Lung (tissue), 17 donors: ENCODE measurements at places on chromosomes 3 and 15. TPM values are rescaled to one million over a fixed set of nuclear protein-coding genes. Genes with fewer than 3 reads are reported as not detected.

SLC6A6 gene
- polyA plus RNA-seq: 51.8 TPM

RTP3 gene
- not detected for polyA plus RNA-seq

DNAH12 gene
- polyA plus RNA-seq: 3.3 TPM

DNA sequence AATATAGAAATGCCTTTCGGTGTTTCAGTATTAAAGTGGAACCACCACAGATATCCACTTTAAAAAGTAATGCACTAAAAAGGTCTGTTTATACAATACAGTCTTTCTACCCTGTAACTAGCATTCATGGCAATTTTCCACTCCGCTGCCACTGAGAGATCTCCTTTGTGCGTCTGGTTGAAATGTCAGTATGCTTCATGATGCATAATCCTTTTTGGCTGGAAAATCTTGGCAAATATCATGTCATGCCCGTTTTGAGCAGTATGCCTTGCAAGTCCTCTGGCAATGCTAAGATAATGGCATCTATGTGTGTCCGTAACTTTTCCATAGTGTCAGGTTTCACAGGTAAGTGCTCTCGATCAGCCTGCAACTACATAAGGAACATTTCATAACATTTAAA is 30.8 kb upstream of the ARF4 start:
- H3K4me3 ChIP-seq: no peak overlapping the region
- no peaks in the 10 kb centered on the region for H3K4me1 ChIP-seq
- H3K36me3 ChIP-seq: peaks cover 47% of the 10 kb centered on the region
- H3K27me3 ChIP-seq: no peaks in the 10 kb centered on the region

DNA sequence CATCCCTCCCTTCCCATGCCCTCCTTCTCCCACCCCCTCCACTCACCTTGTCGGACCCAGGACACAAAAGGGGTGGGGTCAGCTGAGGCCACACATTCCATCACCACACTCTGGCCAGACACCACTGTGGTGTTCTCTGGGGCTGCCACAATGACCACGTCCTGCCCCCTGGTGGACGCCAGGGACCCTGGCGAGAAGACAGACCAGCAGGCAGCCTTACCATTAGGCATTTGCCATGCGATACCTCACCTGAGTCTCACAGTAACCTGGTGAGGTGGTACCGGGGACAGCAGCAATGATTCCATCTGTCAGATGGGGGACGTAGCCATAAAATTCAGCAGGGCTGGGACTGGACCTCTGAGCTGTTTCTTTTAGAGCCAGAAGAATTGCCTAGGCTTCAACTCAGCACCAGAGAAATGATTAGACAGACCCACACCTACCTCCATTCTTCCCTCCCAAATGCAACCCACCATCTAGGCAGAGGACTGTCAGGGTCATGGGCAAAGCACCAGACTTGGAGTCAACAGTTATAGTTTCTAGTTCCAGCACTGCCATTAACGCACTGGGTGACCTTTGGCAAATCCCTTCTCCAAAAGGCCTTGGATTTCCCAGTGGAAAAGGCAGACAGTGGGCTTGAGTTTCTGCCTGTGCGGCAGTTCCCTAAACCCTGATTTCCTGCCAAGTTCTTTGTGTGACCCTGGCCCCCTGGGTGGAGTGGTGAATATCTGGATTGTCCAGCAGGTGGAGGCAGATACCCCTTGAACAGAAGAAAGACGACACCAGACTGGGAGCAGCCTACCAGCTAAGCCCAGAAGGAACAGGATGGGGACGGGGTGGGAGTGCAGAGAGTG is 21.8 kb downstream of the IGDCC4 start:
- peaks cover 22% of the 10 kb centered on the region for H3K4me1 ChIP-seq
- no peak overlapping the region for H3K27ac ChIP-seq
- peaks cover 15% of the 10 kb centered on the region for H3K27me3 ChIP-seq
- DNase-seq: peak; percentile 96

GRCh38 chr3:174716956-174717505 is 142.1 kb upstream of the NAALADL2 start:
- no peaks in the 10 kb centered on the region for H3K4me1 ChIP-seq
- no peaks in the 10 kb centered on the region for H3K36me3 ChIP-seq
- no peak overlapping the region for H3K27ac ChIP-seq
- no peak for DNase-seq
- no peaks in the 10 kb centered on the region for H3K27me3 ChIP-seq
- no peak overlapping the region for H3K4me3 ChIP-seq

DNA sequence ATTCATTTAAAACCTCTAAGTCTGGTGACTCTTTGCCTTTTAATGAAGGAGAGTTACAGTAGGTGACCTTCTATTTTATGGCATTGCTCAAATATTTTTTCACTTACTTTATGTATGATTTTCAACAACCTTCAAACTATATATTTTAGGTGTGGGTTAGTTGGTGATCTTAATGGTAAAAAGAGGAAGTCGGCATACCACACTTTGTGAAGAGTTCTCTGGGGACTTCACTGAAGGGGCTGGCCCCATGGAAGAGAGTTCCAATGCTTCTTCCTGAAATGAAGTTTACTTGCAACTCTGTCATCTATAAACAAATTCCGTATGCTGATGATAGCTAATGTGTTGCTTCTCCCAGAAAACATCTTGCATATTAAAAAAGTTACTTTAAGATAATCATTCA is 647.0 kb upstream of the SGO1 start:
- H3K36me3 ChIP-seq: no peaks in the 10 kb centered on the region
- no peaks in the 10 kb centered on the region for H3K27me3 ChIP-seq
- no peak for DNase-seq
- no peak overlapping the region for H3K4me3 ChIP-seq
- no peak overlapping the region for H3K27ac ChIP-seq

DNA sequence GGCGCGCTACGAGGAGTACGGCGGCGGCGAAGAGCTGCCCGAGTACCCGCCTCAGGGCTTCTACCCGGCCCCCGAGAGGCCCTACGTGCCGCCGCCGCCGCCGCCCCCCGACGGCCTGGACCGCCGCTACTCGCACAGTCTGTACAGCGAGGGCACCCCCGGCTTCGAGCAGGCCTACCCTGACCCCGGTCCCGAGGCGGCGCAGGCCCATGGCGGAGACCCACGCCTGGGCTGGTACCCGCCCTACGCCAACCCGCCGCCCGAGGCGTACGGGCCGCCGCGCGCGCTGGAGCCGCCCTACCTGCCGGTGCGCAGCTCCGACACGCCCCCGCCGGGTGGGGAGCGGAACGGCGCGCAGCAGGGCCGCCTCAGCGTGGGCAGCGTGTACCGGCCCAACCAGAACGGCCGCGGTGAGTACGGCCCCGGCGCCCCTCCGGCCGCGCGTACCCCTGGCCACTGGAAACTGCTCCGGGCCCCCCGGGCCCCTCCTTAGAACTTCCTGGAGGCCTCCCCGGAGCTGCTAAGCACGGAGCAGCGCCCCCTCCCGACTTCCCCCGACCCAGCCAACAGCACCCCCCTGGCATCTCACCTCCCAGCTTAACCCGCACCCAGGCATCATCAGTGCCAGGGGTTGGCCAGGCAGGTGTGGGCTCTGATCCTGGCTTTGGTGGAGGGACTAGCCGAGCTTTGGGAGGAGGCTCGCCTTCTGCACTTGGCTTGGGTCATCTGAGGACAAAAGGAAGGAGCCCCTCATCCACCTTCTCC is 1.4 kb downstream of the LOXL1 start:
- peak overlapping the region; percentile 36 for H3K4me3 ChIP-seq
- H3K27ac ChIP-seq: peak overlapping the region; percentile 48
- H3K27me3 ChIP-seq: no peaks in the 10 kb centered on the region
- DNase-seq: peak; percentile 69

GRCh38 chr3:31312400-31312799 is 220.3 kb upstream of the STT3B start:
- no peaks in the 10 kb centered on the region for H3K27me3 ChIP-seq
- H3K4me3 ChIP-seq: no peak overlapping the region
- H3K4me1 ChIP-seq: no peaks in the 10 kb centered on the region
- H3K36me3 ChIP-seq: no peaks in the 10 kb centered on the region
- no peak overlapping the region for H3K27ac ChIP-seq

GRCh38 chr3:22216601-22217000 is 465.6 kb upstream of the ZNF385D start:
- no peaks in the 10 kb centered on the region for H3K36me3 ChIP-seq
- peaks cover 2% of the 10 kb centered on the region for H3K4me1 ChIP-seq
- DNase-seq: no peak
- H3K27ac ChIP-seq: no peak overlapping the region

GRCh38 chr3:33035596-33035995 is 61.4 kb downstream of the GLB1 start:
- no peaks in the 10 kb centered on the region for H3K27me3 ChIP-seq
- H3K4me3 ChIP-seq: no peak overlapping the region
- no peak overlapping the region for H3K27ac ChIP-seq
- no peak for DNase-seq
- no peaks in the 10 kb centered on the region for H3K36me3 ChIP-seq

- H3K36me3 ChIP-seq: no peaks in the 10 kb centered on the region
- peaks cover 9% of the 10 kb centered on the region for H3K4me1 ChIP-seq
Measured at GRCh38 chr3:48999085-48999858, 7.9 kb upstream of the WDR6 start.

DNA sequence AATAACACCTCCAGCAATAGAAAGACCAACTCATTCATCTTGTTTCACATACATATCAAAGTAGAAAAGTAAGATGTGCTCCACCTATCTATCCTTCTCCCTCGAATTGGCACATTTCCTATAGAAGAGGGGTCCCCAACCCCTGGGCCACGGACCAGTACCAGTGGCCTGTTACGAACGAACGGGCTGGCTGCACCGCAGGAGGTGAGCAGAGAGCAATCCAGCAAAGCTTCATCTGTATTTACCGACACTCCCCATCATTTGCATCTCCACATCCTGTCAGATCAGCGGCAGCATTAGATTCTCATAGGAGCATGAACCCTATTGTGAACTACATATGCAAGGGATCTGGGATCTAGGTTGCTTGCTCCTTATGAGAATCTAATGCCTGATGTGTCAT is 95.0 kb upstream of the CGNL1 start:
- no peaks in the 10 kb centered on the region for H3K4me1 ChIP-seq
- peaks cover 23% of the 10 kb centered on the region for H3K36me3 ChIP-seq
- no peak overlapping the region for H3K27ac ChIP-seq
- no peak overlapping the region for H3K4me3 ChIP-seq
- no peak for DNase-seq
- H3K27me3 ChIP-seq: no peaks in the 10 kb centered on the region

DNA sequence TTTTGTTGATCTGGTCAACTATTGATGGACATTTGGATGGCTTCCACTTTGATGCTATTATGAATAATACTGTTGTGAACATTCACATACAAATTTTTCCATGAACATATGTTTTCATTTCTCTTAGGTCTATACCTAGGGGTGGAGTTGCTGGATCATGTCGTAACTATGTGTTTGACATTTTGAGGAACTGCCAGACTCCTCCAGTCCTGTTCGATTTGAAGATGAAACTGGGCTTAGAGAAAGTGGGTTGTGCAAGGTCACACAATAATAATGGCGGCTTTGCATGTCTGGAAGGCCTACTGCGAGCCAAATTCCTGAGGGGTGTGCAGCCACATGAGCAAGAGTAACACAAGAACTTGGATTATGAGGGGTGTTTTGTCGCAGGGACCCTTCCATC is 2.6 kb downstream of the TSEN2 start:
- no peaks in the 10 kb centered on the region for H3K27me3 ChIP-seq
- H3K27ac ChIP-seq: no peak overlapping the region
- H3K4me3 ChIP-seq: no peak overlapping the region
- no peaks in the 10 kb centered on the region for H3K36me3 ChIP-seq
- no peak for DNase-seq

DNA sequence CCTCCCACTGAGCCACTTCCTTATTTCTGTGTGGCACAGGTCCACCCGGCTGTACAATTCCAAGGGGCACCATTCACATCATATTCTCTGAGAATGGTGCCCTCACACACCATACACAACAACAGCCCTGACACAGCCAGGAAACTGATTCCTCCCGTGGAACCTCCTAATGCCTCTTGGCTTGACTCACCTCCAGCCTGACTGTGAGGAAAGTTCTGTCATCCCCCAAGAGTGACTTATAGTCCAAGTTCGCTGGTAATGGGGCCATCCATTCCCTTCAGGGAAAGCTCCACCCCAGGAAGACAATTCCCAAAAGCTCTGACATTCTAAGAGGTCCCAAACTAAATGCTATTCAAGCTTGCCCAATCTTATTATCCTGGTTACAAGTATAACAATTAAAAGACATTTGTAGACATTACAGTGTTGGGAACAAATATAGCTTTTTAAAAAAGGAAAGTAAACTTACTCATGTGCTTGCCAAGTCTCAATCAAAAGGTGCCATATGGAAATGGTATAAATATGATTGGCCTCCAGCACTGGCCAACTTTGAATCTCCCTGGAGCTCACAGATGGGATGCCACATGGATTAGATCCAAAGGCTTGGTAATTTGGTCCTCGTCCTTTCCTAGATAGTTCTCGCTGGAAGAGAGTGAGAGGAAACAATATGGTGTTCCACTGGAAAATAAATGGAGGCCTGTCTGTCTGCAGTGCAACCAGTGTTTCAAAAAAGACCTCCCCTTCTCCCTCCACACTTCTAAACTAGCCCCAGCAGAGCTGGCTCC is 56.3 kb upstream of the PSMD6 start:
- peaks cover 5% of the 10 kb centered on the region for H3K4me1 ChIP-seq
- H3K27ac ChIP-seq: no peak overlapping the region
- DNase-seq: no peak
- H3K36me3 ChIP-seq: no peaks in the 10 kb centered on the region

GRCh38 chr3:100288288-100288894 is 27.6 kb downstream of the TBC1D23 start:
- H3K4me1 ChIP-seq: no peaks in the 10 kb centered on the region
- H3K27me3 ChIP-seq: no peaks in the 10 kb centered on the region
- H3K4me3 ChIP-seq: no peak overlapping the region
- no peak for DNase-seq
- H3K27ac ChIP-seq: no peak overlapping the region
- peaks cover 4% of the 10 kb centered on the region for H3K36me3 ChIP-seq

DNA sequence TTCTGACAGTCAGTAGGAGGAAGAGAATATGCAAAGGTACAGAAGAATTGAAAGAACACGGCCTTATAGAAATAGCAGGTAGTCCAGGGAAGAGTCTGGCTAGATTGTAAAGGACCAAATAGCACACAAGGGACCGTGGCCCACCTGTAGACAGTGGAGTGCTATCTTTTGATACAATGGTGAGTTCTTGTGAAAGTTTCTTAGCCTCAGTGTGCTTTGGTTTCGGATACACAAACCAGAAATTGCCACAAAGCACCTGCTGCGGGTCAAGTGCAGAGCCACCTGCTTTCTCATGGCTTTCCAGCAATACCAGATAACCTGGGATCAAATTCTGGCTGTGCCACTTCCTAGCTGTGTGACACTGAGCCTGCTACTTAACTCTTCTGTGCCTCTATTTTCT is 36.6 kb upstream of the TUBGCP5 start:
- no peaks in the 10 kb centered on the region for H3K27me3 ChIP-seq
- no peaks in the 10 kb centered on the region for H3K36me3 ChIP-seq
- no peak overlapping the region for H3K27ac ChIP-seq

- DNase-seq: no peak
- no peaks in the 10 kb centered on the region for H3K36me3 ChIP-seq
- no peaks in the 10 kb centered on the region for H3K27me3 ChIP-seq
- peaks cover 6% of the 10 kb centered on the region for H3K4me1 ChIP-seq
Measured at GRCh38 chr15:100042558-100042957, 299.2 kb downstream of the ADAMTS17 start.

GRCh38 chr3:100538339-100538706 is 45.9 kb downstream of the TMEM45A start:
- H3K27ac ChIP-seq: no peak overlapping the region
- no peaks in the 10 kb centered on the region for H3K4me1 ChIP-seq
- H3K36me3 ChIP-seq: peaks cover 7% of the 10 kb centered on the region
- no peak for DNase-seq
